Left lobe of liver (tissue), 2 donors: ENCODE measurements at places on chromosomes 7 and 10. TPM values are rescaled to one million over a fixed set of nuclear protein-coding genes. Genes with fewer than 3 reads are reported as not detected.

GRCh38 chr7:52857367-52857766, 178.1 kb upstream of the POM121L12 start:
- DNase-seq, result no peak

DNA sequence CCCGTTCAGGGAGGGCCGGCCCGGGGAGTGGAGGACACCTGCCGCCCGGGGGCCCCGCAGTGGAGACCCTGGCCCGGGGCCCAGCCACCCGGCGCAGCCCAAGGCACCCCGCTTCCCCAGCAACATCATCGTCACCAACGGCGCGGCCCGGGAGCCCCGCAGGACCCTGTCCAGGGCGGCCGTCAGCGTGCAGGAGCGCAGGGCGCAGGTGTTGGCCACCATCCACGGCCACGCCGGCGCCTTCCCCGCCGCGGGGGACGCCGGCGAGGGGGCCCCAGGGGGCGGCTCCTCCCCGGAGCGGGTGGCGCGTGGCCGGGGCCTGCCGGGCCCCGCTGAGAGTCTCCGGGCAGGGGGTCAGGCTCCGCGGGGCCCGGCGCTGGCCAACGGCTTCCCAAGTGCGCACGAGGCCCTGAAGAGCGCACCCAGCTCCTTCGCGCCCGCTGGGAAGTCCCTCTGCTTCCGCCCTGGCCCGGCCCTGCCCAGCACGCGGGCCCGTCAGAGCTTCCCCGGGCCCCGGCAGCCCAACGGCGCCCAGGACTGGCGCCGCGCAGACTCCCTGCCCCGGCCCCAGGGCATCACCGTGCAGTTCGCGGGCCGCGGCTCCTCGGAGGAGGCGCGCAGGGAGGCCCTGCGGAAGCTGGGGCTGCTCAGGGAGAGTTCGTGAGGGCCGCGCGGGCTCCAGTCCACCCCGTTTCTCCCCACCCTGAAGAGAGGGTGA, 46.7 kb downstream of the PROSER2 start:
- DNase-seq, result no peak

DNA sequence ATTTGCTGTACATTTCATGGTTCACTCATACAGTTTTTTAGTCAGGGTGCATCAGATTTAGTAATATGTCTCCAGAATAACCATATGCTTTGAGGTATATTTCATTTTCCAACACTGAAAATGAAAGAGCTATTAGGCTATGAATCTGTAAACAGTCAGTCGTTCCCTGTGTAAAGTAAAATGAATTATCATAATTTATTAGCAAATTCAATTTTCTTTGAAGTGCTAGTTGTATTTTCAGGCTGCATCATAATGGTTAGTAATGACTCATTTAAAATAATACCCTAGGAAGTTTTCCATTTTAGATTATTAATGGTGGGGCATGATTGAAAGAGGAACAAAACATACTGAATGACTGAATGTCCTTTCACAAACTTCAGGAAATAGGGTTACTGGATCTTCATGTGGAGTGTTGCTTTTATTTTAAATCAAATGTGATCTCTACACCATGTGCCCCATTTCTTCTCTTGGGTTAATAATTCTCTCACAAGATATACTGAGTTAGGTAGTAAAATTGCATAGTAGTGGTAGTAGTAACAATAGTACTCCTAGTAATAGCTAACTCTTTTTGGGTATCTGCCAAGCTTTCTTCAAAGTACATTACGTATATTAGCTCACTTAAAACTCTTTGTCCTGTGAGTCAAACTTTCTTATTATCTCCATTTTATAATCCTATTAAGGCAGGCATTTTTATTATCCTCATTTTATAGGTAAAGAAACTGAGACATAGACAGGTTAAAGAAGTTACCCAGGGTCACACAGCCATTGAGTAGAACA, 476.5 kb downstream of the SUGCT start:
- DNase-seq, result no peak

DNA sequence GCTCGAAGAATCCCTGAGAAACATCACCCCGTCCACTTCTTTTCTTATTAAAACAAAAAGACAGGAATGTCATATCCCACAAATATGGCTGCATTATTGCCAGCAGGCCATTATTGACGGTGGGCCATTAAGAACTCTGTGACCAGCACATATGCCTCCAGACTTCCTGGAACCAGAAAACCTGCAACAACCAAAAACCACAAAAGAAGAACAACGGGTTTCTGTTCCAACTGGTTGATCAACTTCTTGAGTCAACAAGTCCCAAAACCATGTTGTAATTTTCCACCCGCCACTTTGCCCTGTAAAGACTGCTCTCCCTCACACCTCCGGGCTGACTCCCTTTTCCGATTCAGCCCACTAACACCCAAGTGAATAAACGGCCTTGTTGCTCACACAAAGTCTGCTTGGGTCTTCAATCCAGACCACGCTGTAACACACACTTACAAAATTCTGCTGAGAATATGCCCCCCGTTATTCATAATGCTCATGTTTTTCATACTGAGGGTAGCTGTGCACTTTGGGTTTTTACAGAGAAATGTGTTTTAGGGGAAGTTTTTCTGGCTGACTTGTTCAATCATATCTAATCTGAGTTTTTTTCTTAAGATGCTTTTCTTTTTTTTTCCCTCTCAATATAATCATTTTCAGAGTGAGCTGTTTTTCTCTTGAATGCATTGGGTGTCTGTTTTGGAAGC, 20.7 kb downstream of the ZNF107 start:
- DNase-seq, result no peak

DNA sequence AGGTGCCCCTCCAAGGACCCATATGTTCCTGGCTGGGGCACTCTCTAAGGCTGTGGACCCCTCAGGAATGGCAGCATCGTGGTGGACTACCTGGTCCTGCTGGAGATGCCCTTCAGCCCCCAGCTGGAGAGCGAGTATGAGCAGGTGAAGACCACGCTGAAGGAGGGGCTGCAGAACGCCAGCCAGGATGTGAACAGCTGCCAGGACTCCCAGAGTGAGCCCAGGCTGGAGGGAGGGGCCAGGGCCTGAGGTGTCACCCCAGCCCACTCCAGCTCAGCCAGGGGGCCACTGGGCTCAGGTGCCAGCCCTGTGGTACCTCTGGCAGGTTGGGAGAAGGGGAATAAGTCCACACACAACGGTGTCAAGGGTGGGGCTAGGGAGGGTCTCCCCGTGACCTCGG, 4.7 kb upstream of the MUC12 start:
- DNase-seq, result no peak

DNA sequence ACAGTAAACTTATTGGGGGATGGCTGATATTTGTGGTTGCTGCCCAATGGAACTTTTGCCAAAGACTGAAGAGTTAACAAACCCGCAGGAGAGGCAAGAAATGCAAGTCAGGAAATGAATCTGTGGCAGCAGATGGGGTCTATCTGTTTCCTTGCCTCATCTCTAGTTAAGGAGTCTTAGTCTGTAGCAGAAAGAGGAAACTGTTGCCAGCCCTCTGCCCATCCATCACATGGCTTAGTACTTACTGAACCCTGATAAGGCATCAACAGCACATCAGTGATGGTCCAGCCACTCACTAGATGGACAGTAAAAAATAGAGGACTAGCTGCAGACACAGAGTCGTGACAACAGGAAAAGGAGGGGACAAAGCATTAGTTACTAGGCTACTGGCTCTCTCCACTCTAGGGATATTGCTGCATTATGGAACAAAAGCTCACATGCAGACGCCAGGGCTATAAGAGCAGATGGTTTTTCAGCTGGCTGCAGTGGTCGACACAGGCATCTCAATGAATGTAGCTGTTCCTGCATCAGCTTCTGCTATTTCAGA, 614.7 kb downstream of the PARD3 start:
- no peak for DNase-seq

DNA sequence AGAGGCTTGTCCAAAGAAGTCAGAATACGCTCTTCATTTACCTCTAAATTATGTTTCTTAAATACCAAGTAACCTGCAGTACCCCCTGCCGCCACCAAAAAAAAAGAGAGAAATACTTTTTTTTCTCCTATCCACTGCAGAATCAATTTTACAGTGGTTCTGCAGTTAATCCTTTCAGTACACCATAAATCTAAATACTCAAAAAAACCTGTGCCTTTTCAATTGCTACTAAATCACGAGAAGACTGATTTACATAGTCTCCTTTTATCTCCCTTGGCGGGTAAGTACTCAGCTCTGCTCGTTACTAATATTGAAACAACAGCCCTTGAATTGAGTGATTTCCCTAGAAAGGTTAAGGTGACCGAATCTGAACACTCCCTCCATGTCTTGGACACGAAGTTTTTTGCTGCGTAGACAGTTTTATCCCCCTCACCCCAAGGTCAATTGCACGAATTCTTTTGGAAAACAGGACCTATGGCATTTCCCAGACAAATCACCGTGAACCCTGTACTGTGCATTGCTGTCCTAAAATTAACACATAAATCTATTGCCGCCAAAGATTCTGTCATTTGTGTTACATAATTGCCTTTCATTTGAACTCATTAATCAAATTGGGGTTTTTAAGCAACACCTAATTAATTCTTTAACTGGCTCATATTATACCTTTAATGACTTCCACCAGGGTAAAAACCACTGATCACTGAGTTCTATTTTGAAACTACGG, 512 bp upstream of the VIM start:
- no peak for DNase-seq

DNA sequence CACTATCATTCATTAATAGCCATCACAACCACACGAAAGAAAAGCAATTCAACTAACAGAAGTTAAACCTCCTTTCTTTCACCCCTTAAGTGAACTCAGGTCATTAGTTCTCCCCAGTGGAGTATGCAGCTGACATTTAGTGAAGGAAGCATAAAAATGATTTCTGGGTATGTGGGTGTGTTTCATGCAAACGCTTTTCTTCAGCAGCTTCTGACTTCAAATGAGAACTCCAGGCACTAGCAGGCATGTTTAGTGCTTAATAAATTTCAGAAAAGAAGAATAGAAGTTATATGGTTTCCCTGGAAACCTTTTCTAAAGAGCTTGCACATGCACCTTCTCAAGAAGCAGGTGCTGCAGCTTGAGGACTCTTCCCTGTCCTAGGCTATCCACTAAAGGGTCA, 62.5 kb downstream of the PIK3CG start:
- no peak for DNase-seq

- no peak for DNase-seq
These were observed 93.2 kb downstream of the SVIL start for GRCh38 chr10:29541422-29542210.

GRCh38 chr10:132961787-132962622, 19.6 kb upstream of the CFAP46 start:
- no peak for DNase-seq

Gene NEUROD6
- total RNA-seq, result not detected

Gene CARD11
- total RNA-seq, result 0.63 TPM

Gene PNLIPRP3
- not detected for total RNA-seq
